ENCODE measurements at places on chromosomes 11 and 22.

DNA sequence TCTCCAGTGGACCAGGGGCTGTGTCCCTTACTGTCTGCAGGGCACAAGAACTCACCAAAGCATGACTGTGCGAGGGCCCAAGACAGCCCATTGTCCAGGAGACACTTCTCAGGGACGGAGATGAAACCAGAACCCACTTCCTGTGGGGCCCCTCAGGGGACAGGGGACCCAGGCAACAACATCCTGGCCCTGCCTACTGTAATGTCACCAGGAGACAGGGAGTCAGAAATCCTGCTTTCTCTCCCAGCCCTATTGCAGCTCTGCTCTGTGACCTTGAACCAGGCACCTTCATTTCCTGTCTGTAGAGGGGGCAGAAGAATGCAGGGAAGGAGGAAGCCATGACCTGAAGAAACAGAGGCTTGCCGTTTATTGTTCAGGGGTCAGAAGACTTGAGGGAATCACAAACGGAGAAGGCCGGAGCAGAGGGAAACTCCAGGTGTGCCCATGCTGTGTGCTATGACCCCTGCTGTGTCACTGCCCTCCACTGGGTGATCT lies 98.0 kb downstream of the NAT10 start:
- peak; percentile 30 for DNase-seq

- no peak for DNase-seq
Measured at GRCh38 chr11:33263549-33263948, 6.4 kb downstream of the HIPK3 start.

- no peak for DNase-seq
Measured at GRCh38 chr11:17416492-17416891, 28.0 kb upstream of the KCNJ11 start.

DNA sequence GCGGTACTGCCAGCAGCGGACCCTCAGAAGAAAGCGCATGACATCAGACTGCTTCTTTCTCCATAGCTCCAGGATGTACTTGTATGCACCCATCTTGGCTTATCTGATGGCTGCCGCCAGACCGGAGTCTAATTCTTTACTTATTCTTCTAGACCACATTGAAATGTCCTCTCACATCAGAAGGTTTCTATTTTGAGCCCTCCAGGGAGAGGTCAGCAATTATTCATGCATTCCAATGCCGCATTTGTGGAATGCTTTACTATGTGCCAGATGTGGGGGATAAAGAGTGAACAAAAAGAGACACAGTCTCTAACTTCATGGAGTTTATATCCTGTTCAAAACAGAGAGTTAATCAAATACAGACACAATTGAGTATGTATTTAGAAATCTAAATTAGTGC lies 230.1 kb downstream of the MIAT start:
- no peak for DNase-seq

DNA sequence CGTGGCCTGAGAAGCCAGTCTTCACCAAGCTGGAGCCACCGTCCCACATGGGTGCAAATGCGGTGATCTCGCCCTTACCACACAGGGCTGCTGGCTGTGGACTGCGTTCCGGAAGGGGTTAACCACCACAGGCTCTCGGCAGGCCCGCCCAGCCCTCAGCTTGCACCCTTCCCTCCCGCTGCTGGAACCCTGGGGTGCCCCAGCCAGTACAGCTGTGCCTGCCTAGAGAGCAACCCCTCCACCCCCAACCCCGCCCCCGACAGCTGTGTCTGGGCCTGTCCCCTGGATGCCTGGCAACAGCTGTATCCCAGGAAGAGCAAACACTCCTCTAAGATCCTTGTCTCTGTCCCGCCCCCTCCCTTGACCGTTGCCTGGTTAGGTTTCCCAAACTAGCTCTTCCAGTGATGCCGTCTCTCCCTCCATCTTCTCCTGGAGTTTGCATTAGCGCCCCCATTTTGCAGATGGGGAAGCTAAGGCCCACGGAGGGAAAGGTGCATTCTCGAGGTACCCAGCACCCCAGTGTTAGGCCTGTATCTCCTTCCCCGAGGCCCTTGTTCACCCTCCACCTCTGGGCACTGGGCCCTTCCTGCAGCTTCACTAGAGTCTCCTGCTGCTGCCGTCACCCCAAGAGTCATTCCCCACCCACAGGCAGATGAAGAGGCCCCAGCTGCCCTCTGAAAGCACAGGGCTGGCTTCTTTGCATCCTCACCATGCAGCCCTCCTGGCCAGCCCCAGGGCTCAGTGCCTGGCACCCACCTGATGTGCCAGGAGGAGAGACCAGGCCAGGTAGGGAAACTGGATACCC lies 12.6 kb upstream of the COX8A start:
- no peak for DNase-seq

DNA sequence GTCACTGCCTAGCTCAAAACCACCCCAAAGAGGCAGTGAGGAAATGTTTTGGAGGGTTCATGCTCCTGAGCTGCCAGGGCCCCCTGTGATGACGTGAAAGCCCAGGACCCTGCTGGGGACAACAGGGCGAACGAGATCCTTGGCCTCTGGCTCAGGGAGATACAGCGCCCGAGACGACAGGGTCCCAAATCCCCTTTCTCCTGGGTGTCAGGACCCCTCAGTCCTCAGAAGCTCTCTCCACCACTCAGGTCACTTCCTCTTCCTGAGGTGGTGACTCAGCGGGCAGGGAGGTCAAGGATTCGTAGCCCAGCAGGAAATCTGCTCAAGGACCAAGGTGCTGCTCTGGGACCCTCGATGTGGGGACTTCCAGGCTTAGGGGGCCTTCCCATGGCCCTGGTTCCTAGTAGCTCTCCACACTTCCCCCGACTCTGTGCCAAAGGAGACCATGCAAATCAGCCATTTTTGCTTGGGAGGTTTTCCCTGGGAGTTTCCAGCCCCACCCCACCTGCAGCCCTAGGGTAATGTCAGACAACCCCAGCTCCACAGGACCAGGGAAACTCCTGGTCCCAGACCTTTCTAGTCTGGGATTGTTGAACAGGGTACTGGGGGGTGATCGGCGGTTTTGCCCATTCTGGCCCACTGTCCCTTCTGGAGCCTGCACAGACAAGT lies 12.8 kb downstream of the BCL9L start:
- DNase-seq: no peak

GRCh38 chr11:116224889-116225200 lies 547.9 kb downstream of the BUD13 start:
- no peak for DNase-seq

DNA sequence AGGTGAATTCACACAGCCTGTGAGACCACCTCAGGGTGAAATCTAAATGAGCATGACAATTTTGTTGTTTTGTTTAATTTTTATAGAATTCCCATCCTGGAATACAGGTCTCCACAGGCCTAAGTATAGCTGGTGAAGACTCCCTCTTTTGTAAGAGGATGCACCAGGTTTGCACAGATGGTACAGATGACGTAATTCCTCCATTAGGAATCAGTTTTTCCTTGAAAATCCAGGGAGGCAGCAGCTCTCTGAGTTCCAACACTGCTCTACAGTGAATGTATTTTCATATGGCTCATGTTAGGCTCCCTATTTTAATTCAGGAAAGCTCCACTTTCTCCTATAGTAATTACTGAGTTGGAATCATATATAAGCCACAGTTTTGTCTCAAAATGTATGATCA lies 47.2 kb downstream of the USP28 start:
- DNase-seq: no peak

Measured in GM18507 (cell line).